Activated CD4-positive, alpha-beta memory T cell treated with anti-CD3 and anti-CD28 coated beads, Interleukin-2, amount 10 ng/mL, durations not matched to agents 7 days and 5 days (primary cell): ENCODE measurements at places on chromosomes 2 and 18. TPM values are rescaled to one million over a fixed set of nuclear protein-coding genes. Genes with fewer than 3 reads are reported as not detected.

Gene BCL11A
- total RNA-seq = not detected

Gene RFX8
- total RNA-seq = 1.7 TPM

Gene FBLN7
- total RNA-seq = 8.4 TPM

Gene MYCN
- not detected for total RNA-seq

Gene C2orf66
- total RNA-seq = 0.33 TPM

Gene TRIM43
- 0.43 TPM for total RNA-seq

Gene MAL
- total RNA-seq = 210 TPM

Gene CHST10
- total RNA-seq = 3.1 TPM

Gene LOXHD1
- not detected for total RNA-seq

Gene CAVIN2
- total RNA-seq = not detected

Gene C2orf78
- total RNA-seq = not detected

Gene GPR17
- not detected for total RNA-seq

Gene ASXL3
- not detected for total RNA-seq

Gene EDAR
- total RNA-seq = not detected

Gene POTEF
- not detected for total RNA-seq

Gene ANKRD44
- total RNA-seq = 246 TPM

Gene SERPINB12
- not detected for total RNA-seq

Gene SNED1
- 34.3 TPM for total RNA-seq

Gene TRIM43B
- not detected for total RNA-seq

Gene MALL
- not detected for total RNA-seq

Gene OTOS
- not detected for total RNA-seq

Gene SLC14A1
- 2.7 TPM for total RNA-seq

Gene OSBPL6
- total RNA-seq = 0.78 TPM

Gene FNDC4
- total RNA-seq = not detected

Gene R3HDM1
- total RNA-seq = 37.3 TPM

Gene TGFA
- not detected for total RNA-seq

Gene NPPC
- total RNA-seq = not detected

Gene ARHGAP25
- 132 TPM for total RNA-seq

Gene FZD7
- total RNA-seq = 0.60 TPM

Gene RAMP1
- total RNA-seq = 9.6 TPM

Gene AQP12A
- not detected for total RNA-seq

Gene BCS1L
- total RNA-seq = 39.8 TPM

Gene ACADL
- total RNA-seq = not detected

Gene GRHL1
- total RNA-seq = 1.2 TPM

Gene ARHGAP28
- not detected for total RNA-seq

Gene GNLY
- total RNA-seq = 599 TPM
